Right ventricle myocardium inferior (tissue), 1 donor: ENCODE measurements at places on chromosomes 4 and X. TPM values are rescaled to one million over a fixed set of nuclear protein-coding genes. Genes with fewer than 3 reads are reported as not detected.

DNA sequence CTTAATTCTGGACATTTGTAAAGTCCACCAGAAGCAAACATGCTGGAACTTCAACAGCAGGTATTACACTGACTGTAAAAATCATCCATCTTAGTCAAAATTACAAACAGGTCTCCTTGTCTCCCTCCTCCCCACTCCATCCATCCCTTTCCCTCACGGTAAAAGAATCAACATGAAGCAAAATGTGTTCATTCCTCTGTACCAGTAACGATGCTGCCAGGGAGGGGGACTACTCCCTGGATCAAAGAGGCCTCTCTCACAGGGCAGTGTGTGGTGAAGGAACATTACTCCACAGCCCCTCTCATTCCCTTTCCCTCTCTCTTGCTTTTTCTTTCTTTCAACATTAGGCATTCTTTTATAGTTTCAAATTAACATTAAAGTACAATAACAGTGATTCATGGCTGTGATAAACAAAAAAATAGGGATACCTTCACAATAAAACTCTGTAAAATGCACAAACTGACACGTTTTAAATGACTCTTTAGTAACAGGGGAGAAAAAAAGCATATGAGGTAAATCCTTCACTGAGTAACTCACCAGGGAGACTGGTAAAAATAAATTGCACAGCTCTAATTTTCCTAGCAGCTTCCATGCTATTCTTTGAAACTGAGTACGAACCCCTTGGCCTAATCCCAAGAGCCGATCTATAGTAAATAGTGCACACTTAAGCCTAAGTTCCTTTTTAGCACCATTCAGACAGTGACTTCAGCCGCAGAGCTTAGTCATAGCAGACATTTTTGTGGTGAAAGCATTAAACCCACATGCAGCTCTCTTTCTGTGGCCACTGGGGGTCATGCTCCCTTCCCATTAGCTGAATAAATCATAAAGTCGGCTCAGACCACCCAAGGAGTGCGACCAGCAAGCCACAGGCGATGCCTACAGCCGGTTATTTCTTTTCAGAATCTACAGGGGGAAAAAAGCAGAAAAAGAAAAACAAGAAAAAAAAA lies 215.6 kb upstream of the GYPA start:
- DNase-seq: no peak

GRCh38 chr4:83504996-83505395 lies 20.1 kb upstream of the ABRAXAS1 start:
- no peak for DNase-seq

GRCh38 chr4:39259571-39260330 lies 77.4 kb downstream of the WDR19 start:
- DNase-seq: no peak

The H2BW2 gene
- total RNA-seq: not detected

The RADX gene
- total RNA-seq: 0.87 TPM

GRCh38 chr4:139639654-139640053 lies 26.0 kb upstream of the MGST2 start:
- DNase-seq: no peak

The C4orf51 gene
- not detected for total RNA-seq

- DNase-seq: no peak
Observed at GRCh38 chr4:3342182-3342854, 49.5 kb downstream of the RGS12 start.

DNA sequence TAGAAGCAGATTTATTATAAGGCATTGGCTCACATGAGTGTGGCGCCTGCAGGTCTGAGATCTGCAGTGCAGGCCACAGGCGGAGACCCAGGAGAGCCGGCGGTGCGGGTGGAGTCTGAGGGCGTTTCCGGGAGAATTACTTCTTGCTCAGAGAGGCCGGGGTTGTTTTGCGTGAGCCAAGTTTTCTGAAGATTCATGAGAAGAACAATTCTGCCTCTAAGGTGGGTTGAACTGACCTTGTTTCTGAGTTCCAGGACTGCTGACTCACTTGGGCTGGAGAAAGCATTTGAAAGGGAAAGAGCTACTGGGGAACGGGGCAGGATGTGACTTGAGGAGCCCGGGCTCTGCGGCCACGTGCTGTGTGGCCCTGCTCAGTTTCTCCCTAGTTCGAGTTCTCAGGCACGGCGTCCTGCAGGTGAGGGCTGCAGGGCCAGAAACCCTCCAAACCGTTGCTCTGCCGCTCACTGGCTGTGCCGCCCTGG lies 36.7 kb upstream of the SORCS2 start:
- DNase-seq: peak; percentile 50
